GM23248 (cell line): ENCODE measurements at places on chromosomes 11 and 22. TPM values are rescaled to one million over a fixed set of nuclear protein-coding genes. Genes with fewer than 3 reads are reported as not detected.

The C22orf42 gene
- total RNA-seq = not detected in 2 replicates

The RRP7A gene
- 23.9 and 31.7 TPM in 2 replicates for total RNA-seq

The MYO18B gene
- not detected in 2 replicates for total RNA-seq

The OR2AG1 gene
- total RNA-seq = not detected in 2 replicates

The DBX1 gene
- not detected in 2 replicates for total RNA-seq

The OR52N4 gene
- 0.43 TPM in 1 of 2 replicates, not detected in the other for total RNA-seq

DNA sequence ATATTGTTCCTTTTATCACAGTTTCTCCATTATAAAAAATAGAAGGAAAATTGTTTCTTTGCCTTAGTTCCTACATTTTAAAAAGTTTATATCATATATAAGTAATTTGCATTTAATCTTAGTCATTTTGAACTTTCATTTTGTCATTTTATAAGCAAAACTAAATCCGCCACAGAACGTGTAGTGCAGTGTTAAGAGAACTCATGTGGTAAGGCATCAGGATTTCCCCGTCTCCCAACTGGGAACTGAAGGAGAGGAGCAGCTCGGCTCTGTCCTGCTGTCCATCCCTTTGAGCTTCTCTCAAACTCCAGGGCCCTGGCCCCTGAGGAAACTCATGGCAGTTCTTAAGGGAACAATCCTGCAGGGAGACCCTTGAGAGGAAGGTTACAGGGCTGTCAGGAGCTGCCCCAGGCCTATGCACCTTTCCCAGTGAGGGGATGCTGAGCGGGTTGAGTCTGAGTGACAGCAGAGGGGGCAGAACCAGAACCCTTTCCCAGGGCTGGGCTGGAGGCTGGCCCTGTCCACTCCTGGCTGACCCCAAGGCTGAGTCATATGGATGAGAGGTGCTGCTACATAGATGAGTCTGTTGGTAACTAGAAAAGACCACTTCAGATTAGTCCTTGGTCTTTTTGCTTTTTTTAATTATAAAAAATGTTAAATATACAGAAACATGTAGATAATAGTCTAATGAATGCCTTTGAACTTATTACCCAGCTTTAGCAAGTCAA, 333.1 kb downstream of the TBC1D22A start:
- DNase-seq = no peak

DNA sequence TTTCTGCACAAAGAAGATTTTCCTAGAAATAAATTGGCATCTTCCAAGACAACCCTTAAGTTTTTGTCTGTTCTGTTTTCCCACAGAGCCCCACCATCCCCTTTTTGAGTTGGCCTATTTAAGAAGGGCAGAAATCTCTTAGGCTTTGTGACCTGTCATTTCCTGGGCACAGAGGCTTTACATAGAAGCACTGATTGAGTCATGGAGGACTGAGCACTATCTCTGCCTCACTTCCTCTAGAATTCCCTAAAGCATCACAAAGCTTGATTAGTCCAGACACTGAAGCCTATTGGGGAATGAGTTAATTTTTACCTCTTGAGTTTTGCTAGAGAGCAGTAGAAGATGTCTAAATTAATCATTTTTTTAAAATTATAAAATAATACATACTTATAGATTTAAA, 25.4 kb downstream of the TRIM44 start:
- peak; percentile 68 for DNase-seq

DNA sequence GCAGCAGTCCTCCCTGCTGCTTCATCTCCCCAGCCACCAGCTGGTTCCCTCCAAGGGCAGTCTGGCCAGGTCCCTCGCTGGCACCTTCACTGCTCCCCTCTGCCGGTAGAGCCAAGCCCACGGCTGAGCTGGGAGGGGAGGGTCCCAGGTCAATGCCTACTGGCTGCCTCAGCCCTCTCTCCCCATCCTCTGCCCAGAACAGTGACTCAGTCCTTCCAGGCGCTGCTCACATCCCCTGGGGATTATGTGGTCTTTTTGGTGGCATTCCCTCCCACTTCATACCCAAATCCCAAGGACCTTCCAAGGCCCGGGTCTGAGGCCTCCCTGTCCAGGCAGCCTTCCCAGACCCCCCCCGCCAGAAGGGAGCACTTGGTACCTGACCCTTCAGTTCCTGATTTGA, 44.9 kb downstream of the WNT7B start:
- DNase-seq = peak; percentile 66

DNA sequence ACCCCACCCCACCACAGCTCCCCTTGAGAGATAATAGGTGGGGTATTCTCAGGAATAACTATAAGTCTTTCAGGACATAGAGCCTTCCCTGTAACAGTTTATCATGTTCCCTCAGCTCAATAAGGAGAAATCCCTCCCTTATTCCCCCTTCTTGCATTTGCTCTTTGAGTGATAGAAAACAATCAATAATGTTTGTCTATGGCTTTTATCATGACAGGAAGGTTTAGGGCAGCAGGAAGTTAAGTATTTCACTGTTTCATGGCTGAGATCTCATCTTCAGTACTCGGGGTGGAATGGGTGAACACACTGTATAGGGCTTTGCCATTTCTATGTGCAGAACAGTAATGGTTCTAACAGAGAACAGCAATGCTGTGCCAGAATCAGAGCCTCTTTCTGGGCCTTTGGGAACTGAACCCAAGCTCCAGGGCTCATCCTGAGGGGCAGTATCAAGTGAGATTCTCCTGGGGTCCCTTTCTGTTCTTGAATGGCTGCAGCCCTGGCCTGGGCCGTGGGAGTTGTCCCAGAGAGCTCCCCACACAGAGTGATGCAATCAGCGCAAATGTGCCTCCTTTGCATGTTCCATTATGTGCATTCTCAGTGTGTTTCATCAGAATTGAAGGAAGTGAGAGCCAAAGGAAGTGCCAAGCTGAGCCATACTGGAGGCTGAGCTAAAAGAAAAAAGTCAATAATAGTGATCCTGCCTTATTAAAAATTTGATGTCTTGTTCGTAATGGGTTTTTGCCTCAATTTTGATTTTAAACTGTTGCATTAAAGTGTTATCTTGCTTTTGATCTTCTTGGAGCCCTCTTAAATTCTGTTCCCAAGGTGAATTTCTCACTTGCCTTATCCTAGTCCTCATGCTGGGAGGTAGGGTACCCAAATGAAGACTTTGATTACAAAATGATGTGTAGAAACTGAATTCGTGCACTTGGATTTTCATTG, 2.9 kb upstream of the CYP2R1 start:
- DNase-seq = peak; percentile 48

- DNase-seq = no peak
Observed at GRCh38 chr22:17152971-17153370, 6.1 kb downstream of the HDHD5 start.

- peak; percentile 84 for DNase-seq
Observed at GRCh38 chr22:20567993-20568417, 60.6 kb downstream of the MED15 start.

- DNase-seq = no peak
Observed at GRCh38 chr11:1157645-1158591, at the start of gene MUC5AC. Gene MUC5AC, plus strand, starts transcription at chr11:1157953. Its CDS starts 47 bp downstream, at chr11:1158000.

GRCh38 chr11:44790211-44790610, 63.4 kb downstream of the TSPAN18 start:
- no peak for DNase-seq

DNA sequence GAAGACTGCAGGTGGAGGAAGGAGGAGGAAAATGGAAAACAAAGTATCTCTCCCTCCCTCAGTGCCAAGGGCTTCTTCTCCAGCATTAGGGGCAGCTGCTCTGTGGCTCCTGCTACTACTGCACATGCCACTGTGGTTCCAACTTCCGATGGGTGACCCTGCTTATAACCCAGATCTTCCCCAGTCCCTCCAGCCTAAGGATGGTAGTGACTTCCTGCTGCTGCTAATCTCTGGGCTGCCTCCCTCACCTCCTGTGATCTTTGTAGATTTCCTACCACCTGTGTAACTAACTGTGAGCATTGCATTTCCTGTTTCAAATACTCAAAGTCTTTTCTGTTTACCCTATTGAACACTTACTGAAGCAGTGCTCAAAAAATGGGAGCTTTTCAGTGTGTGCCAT, 28.7 kb upstream of the TRPC6 start:
- no peak for DNase-seq

DNA sequence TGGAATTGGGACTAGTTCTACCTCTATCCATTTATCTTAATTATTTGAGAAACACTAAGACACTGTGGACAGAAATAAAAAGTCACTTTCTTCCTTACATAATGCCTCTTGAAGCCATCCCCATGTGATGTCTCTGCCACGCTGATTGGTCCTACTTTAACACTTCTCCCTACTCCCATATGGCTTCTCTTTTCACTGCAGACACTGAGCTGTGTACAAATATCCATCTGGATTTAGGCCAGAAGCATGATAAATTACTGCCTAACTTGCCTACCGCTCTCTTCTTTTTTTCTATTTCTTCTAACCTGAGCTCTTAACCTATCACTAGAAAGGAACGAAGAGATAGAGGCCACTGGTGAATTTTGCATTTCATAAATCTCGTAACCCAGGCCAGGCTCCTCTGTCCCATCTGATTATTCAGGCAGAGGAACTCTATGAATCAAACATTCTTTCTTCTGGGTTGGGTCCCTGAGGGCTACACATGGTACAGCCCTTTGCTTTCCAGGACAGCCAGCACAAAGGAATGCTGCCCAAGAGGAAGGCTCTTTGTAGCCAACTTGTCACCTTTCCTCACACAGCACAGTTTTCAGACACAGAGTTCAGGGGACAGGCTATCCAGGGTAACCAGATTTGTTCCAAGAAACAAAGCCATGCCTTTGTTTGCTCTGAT, 878.5 kb upstream of the LRRC4C start:
- DNase-seq = no peak

- DNase-seq = peak; percentile 90
Observed at GRCh38 chr22:19179497-19180048, 1.0 kb upstream of the SLC25A1 start.

- peak; percentile 92 for DNase-seq
Observed at GRCh38 chr11:95577716-95578460, 211.7 kb downstream of the FAM76B start.

DNA sequence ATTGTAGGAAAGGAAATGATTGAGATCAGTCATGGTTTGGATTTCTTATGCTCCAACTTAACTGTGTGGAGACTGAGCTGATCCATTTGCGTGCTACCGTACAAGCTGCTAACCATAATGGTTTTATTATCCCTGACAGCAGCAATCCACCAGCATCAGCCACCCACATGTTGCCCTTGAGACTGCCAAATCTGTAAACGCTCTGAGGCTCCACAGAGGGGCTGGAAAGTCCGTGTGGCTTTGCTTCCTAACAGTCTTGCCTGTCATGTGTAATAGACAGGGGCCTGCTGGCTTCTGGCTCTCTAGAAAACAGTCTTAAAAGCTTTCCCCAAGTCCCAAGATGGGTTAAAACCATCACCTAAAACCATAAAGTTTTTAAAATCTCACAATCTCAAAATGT, 30.1 kb downstream of the ATG16L2 start:
- DNase-seq = no peak

DNA sequence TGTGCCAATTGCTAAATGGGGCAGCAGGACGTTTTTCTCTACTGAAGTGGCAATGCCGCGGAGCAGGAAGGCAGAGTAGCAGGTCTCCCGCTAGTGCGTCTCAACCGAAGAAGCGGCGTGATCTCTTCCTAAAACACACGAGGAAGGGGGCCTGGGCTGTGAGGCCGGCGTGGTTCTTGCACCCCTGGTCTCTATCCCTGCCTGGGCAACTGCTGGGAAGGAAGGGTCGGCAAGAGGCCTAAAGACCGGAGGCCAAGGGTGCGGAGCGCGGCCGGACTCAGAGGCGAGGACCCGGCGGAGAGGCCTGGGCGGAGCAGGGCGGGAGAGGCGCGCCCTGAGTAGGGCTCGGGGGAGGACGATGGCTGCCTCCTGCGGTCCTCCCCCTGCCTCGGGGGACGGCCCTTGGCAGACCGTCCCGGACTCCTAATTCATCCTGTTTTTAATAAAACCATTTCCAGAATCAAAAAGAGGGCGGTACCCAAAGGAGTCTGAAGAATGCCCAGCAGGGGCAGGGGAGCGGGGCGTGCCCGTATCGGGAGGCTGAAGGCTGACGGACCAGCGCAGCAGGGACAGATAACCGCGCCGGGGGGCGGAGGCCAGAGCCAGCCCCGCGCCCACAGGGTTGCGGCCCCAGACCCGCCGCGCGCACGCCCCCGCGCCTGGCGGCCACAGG, 572 bp upstream of the APLP2 start:
- DNase-seq = peak; percentile 93

GRCh38 chr11:129455101-129455500, 79.5 kb downstream of the BARX2 start:
- DNase-seq = no peak

DNA sequence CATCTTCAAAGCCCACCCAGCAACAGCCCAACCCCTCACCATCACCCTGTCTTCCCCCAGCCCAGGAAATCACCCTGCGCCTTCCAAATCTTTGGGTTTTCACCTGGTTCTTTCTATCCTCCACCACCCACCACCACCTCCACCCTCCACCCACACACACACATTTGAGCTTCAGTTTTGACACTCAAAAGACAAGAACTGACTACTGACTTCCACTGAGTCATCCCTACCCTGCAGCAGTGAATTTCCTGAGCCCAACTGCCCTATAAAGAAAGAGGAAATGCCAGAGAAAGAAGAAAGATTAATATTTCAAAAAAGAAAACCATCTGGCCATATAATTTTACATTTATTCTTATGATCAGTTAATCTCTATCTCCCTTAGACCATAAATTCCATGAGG, 137.5 kb downstream of the CHST1 start:
- no peak for DNase-seq

DNA sequence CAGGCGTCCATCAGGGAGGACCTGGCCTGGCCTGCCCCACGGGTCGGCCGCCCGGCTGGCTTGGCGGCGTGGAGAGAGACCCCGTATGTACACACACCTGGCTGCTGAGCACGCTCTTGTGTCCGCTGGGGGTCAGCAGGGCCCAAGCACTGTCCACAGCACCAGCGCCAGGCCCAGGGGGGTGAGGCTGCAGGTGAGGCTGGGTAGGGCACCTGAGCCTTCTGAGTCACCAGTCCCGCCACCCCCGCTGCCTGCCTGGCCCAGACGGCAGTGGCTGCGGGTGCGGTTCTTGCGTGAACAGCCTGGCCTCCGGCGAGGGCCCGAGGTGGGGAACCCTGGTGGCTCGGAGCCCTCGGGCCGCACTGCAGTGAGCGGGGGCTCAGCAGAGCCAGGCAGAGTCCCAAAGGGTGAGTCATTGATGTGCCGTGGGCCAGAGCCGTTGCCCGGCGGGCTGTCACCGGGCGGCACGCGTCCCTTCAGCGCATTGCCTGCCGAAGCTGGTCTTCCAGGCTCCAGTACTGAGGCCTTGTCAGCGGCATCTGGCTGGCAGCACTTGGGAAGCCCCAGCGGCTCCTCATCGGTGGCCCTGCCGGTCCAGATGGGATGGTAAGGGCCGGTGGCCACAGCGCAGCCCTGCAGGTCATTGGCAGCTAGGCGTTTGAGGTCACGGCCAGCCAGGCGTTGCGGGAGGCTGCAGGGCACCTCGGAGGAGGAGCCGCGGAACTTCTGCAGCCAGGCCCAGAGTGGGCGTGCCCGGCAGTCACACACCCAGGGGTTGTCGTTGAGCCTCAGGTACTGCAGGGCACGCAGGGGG, 26.3 kb downstream of the RTN4R start:
- no peak for DNase-seq

GRCh38 chr22:24695561-24696511, 78.7 kb downstream of the PIWIL3 start:
- no peak for DNase-seq

GRCh38 chr11:69174841-69175240, 19.1 kb downstream of the SMIM38 start:
- no peak for DNase-seq
